ENCODE measurements at places on chromosomes 3 and 15.
A peak's percentile ranks its signal among the peaks of the same experiment; 100 is the strongest.

GRCh38 chr15:51735228-51736010 is 2.0 kb downstream of the LYSMD2 start:
- no peak for DNase-seq

- no peak for DNase-seq
These were observed 510.8 kb upstream of the SEMA6D start for GRCh38 chr15:47206358-47206978.

- no peak for DNase-seq
These were observed 18.1 kb downstream of the ARL8B start for GRCh38 chr3:5140230-5140621.

GRCh38 chr3:77038930-77039605 is 831 bp upstream of the ROBO2 start:
- DNase-seq, result no peak

- DNase-seq, result no peak
These were observed 24.3 kb downstream of the PLEKHO2 start for GRCh38 chr15:64865998-64866520.

GRCh38 chr3:60366486-60366885 is 884.8 kb downstream of the FHIT start:
- DNase-seq, result no peak

- no peak for DNase-seq
These were observed 36.8 kb downstream of the BDH1 start for GRCh38 chr3:197518881-197519421.

DNA sequence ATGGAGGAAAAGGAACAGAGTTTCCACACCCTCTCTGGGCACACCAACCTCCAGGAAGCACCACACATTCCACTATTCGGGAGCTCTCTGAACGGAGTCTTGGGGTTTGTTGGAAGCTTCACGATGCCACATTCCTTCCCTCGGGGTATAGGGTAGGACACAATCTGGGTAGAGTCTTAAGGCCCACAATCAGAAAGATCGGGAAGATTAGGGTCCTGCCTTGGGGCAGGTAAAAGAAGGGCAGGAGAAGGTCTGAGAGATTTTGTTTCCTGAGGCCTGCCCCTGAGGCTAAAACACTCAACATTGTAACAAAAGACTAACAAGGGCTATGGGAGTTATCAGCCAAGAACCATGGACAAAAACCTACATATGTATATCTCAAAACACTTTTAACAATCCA is 89.2 kb upstream of the RAP2B start:
- DNase-seq, result no peak

GRCh38 chr3:152139651-152140050 is 129.1 kb upstream of the MBNL1 start:
- DNase-seq, result no peak

DNA sequence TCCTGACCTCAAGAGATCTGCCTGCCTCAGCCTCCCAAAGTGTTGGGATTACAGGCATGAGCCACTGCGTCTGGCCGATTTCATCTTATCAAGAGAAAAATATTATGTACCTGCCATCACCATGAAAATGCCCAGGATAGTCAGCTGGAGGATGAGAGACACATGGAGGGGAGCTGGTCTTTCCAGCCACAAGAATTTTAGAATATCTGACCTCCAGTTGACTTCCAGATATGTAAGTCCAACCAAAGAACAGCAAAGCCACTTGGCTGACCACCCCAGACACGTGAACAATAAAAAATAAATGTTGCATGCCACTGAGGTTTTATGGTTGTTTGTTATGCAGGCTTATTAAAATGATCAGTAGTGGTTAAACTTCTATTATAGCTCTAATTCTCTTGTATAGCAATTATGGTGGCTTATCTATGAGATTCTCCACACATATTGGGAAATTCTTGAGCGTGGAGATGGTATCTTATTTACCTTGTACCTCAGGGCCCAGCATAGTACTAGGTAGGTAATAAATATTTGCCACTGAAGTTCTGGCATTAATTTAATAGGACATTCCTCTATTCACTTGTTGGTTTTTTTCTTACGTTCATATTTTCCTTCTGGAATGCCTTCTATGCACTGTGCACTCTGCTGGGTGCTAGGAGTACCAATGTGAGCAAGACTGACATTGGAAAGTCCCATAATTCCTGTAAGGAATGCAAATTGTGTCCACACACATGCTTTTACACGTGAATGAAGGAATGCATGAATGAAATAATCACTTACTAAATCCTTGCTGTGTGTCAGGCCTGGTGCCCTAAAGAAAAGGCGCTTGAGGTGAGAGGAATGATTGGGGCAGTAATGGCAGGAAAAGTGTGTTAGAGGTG is 77.6 kb downstream of the EDEM1 start:
- no peak for DNase-seq

DNA sequence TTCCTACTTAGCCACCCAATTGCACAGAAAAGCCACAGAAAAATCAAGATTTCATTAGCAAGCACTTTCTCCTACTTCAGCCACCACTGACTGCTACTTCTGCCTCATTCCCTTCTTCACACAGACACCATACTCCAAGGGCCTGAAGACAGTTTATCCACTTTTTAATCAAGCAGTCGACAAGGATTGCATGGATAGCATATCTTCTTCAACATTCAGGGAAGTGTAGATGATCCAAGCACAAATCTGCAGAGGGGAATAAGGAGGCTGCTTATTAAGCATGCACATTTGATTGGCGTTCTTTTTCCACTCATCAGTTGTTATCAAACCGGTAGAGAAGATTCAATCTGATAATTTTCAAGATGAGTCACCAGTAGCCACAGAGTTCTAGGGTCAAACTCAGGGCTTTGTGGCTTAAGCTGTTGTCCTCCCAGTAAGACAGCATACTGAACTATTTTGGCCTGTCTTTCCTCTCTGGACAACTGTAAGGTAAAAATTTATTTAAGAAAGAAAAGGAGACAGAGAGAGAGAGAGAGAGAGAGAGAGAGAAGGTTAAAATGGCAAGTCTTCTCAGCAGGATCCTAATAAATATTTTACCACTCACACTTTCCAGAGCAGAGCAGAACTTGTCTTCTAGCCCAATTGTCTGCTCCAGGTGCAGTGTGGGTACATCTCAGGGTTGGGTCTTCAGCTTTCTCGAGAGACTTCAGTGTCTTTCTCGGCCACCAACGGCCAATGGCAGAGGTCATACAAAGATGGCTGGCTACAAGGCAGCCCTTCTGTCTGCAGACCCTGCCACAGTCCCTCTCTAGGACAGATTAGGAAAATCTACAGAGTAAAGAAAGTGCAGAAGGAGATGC is 80.6 kb upstream of the BHLHE40 start:
- DNase-seq, result no peak

GRCh38 chr15:83193721-83194120 is 13.9 kb downstream of the HDGFL3 start:
- no peak for DNase-seq

GRCh38 chr15:98513428-98513986 is 134.8 kb upstream of the IGF1R start:
- no peak for DNase-seq

DNA sequence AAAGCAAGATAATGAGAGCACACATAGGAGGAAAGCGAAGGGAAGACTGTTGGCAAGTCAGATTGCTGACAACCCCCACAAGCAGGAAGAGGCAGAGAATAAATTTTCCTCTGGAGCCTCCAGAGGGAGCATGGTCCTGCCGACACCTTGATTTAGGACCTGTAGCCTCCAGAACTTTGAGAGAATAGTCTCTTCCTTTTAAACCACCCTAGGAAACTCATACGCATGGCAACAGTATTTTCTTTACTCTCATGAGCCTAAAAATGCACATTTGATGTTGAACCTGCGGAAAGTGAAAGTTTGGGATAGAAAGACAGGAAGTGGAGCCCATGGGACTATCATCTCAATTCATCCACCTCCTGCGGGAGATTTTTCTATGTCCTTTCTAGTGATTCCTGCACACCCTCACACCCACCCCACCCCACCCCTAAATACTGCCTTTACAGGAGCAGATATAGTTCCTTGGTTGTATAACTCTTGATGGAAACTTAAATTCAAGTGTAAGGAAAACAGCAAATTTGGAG is 116.7 kb upstream of the LPP start:
- DNase-seq, result no peak

GRCh38 chr15:73433873-73434272 is 9.1 kb upstream of the REC114 start:
- no peak for DNase-seq

DNA sequence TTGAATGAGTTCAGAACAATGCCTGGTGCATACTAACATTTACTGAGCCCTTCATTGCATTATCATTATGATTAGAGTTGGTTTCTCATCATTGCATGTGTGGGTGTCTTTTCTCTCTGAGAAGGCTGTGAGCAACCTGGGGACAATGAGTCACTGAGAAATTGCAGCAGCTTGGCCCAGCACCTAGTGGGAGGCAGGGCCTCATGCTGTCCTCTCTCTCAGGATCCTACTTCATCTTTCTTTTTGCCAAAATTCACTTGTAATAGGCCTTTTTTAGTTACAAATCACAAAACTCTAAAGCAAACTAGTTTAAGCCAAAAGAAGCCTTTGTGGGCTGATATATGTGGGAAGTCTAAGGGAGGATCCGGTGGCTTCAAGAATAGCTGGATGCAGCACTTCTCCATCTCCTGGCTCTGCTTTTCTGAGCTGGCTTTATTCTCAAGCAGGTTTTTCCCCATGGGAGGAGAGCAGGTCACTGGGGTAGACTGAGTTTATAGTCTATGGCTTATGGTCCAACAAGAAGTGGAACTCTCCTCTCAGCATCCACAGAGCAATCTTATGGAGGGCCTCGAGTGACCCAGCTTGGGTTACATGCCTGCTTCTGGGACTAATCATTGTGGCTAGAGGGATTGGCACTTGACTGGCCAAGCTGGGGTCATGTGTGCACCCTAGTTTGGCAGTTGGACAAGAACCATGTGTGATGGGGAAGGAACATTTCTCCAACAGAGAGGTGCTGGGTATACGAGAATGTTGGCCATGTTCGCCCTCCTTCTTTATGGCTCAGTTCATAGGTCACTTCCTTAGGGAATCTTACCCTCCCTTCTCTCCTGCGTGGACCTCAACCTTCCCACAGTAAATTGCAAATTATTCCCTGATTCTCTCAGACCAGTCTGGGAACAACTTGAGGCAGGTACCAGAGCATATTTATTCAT is 8.7 kb upstream of the CAMK1 start:
- peak; percentile 18 for DNase-seq
